Astrocyte of the hippocampus (primary cell): ENCODE measurements at places on chromosomes 16 and 17.
A peak's percentile ranks its signal among the peaks of the same experiment; 100 is the strongest.

- no peak for DNase-seq
These were observed 6.8 kb upstream of the SP6 start for GRCh38 chr17:47857551-47858455.

DNA sequence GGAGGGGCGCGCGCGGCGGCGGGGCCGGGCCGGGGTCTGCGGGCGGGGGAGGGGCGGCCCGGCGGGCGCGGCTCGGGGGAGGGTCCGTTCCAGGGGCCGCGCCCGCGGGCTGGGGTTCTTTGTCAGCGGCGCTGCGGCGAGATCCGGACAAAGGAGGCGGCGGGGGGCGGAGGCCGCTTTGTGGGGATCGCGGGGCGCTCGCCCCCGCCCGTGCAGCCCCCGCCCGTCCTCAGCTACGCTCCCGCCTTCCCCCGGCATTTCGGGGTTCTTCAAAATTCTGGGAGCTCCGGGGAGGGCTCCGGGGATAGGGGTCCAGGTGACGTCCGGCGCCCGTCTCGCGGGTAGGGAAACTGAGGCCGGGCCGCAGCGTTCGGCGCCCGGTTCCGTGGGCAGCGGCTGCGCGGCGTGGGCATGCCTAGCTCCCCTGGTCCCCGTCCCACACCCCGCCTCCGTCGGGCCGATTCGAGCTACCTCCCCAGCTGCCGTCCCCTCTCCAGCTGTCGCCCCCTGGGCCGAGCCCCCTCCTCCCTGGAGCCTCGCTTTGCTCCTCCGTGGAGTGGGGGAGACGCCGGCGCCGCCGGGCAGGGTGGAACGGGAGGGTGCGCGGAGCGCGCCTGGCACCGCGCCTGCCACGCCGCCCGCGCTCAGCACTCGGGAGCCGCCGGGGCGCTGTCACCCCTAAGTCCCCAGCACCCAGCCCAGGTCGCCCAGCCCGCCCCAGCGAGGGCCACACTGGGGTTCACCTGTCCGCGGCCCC is 546 bp downstream of the SNN start:
- DNase-seq = peak; percentile 45

- DNase-seq = peak; percentile 56
These were observed 57.0 kb upstream of the KIFC3 start for GRCh38 chr16:57859331-57859730.

DNA sequence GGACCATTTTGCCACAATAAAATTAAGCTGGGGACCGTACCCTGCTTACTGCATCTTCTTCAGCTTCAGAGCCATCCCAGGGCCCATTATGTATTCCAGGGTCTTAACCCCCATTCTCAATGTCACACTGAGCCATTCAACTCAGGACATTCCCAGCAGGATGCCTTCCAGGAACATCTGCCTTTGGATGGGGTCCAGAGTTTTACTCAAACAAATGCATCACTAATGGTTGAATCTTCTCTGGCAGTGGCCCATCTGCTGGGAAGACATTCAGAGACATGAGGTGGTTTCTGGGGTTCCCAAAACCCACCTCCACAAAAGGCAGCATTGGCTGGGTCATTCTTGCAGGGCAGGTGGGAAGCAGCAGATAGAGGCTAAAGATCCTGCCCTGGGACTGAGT is 3.4 kb upstream of the SEC14L5 start:
- DNase-seq = no peak

DNA sequence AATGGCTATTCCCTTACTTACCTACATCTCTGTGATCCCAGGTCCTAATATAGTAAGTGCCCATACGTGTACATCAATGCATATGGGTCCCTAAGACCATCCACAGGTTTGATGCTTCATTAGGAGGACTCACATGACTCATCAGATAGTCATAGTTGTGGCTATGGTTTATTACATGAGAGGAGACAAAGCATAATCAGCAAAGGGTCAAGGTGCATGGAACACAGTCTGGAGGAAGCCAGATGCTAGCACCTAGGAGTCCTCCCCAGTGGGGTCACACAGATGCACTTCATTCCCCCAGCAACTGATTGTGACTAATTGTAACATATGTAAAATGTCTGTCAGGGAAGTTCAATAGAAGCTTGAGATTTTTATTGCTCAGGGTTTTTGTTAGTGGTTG is 42.8 kb downstream of the PHKB start:
- no peak for DNase-seq
